ENCODE measurements at places on chromosomes 2 and 18.

- DNase-seq, result no peak
These were observed 79.8 kb downstream of the C1QL2 start for GRCh38 chr2:119078796-119079195.

- no peak for DNase-seq
These were observed 122.9 kb upstream of the ITGA4 start for GRCh38 chr2:181334158-181334826.

DNA sequence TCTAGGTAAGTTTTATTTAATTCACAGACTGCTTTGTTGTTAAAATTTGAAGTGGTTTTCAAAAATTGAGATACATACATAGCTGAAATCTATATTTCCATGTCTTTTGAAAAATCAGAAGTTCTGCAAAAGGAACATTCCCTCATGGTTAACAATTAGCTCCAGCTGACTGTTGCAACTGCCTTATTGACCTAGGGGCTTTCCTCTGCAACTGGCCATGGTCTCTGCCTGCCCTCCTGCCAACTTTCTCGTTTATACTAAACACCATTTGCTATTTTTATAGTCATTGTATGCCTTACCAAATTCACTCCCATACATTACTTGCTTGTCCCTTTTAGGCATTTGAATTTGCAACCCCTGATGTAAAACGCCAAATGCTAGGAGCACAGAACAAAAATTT, 107.2 kb downstream of the PID1 start:
- no peak for DNase-seq

- no peak for DNase-seq
These were observed 183.6 kb upstream of the MGAT5 start for GRCh38 chr2:134070281-134070741.

DNA sequence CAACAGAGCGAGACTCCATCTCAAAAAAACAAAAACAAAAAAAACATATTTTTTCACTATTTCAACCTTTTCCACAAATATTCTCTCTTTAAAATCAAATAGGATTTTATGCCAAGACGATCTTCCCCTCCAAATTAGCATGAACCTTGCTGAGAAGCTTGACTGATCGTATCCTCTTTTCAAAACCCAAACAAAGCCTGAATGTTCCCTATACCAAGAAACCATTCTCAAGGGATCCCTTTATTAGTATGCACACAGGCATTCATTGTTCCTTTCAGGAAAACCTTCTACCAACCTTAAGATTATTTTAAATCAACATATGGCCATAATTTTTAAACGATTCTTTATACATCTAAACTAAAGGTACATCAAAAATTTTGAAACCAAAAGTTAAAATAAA, 6.3 kb downstream of the SPIRE1 start:
- DNase-seq, result no peak

DNA sequence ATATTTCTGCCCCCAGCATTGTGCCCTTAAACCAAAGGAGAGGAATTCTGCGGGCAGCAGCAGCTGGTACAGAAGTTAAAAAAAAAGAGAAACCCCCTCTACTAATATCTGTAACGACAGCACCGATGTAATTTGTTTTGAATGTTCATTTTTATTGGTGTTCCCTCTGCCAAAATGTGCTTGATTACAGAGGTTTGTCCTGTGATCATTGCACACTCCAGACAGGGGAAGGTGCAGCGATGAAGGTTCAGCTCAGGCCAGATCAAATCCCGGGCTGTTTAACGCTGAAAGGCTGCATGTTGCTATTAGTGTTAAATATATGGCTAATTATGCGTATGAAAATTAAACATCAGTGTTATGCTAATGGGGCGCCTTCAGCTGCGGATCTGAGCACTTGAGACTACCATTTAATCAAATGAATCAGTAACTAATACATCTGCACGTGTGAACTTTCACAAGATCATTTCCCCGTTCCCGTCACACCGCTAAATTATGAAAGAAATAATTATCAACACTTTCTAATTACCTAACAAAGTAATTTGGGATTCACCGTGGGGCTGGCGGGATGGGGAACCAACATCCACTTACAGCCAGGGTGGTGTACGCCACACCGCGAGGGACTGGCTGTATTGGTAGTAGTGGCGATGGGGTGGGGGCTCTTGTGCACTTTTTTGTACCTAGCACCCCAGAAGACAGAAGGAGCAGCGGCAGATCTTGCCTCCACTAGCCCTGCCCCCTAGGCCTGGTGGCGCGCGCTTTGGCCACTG, 1.5 kb upstream of the DLX1 start:
- DNase-seq, result no peak

- DNase-seq, result peak; percentile 41
These were observed 11.9 kb upstream of the NMUR1 start for GRCh38 chr2:231542136-231542535.

DNA sequence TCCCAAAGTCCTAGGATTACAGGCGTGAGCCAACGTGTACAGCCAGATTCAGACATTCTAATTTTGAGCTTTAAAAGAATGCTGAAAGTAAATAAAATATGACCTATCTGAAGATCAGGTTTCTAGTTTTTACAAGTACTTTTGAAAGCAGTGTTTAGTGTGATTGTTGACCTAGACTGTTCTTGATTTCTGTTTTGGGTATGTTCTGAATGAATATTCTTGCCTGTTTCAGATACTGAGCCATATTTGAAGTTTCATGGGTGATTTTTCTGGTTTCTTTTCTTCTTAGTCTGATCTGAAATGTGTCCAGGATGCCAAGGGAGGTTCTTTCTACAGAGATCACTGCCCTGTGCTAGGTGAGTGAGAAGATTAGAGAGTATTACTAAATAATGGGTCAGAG, 37.2 kb downstream of the MIB1 start:
- no peak for DNase-seq
